ENCODE measurements at places on chromosomes 2 and 18.

- DNase-seq: no peak
Observed at GRCh38 chr2:199955007-199955338, 318 bp downstream of the TYW5 start.

DNA sequence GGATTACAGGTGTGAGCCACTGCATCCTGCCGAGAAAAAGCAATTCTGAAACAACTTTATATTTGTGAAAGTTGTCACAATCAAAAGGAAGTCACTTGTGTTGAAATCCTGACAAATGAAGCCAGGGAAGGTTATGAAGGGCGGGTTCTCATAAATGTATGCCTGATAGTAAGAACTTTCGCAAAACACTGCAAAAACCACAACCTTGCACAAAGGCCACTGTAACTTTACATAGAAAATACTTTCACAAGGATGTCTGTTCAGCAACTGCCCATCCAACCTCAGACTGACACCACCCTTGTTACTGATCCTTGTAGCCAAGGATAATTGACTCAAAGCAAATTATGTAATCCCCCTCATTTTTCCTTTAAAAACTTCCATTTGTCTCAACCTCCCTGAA lies 90.6 kb downstream of the SLC4A3 start:
- DNase-seq: no peak

GRCh38 chr2:66273933-66274490 lies 160.9 kb upstream of the MEIS1 start:
- no peak for DNase-seq

DNA sequence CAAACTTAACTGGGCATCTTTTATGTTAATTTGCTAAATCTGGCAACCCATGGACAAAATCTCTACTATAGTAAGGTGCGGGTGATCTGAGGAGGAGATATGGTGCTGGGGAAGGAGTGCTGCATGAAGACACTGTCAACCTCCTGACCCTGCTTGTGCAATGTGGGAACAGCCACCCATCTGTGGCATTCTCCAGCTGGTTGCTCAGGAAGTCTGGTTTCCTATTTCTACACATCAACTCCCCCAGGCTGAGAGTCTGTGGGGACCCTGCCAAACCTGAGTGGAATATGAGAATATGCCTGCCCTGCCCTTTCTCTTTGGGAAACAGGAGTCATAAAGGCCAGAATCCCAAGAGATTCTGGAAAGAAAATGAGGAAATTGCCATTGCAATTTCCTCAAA lies 60.1 kb upstream of the PAX3 start:
- DNase-seq: no peak

GRCh38 chr18:80229766-80230745 lies 17.3 kb downstream of the PARD6G start:
- DNase-seq: no peak

- DNase-seq: no peak
Observed at GRCh38 chr2:16413285-16413684, 252.3 kb downstream of the CYRIA start.

DNA sequence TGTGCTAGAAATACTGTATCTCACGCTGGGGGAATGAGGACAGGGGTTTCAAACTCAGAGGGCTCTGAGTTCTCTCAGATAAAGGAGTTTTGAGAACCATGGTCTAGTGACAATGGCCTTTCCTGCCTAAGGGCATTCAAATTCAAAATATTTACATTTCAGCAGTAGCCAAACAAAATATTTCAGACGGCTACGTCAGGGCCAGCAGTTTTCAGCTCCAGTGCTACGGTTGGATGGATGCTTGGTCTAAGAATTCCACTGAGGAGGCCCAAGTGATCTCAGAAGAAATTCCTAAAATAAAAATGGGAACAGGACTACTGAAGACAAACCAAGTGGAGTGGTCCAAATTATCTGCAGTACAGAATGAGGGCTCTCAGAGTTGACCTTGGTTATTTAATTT lies 41.1 kb upstream of the SCG2 start:
- no peak for DNase-seq

DNA sequence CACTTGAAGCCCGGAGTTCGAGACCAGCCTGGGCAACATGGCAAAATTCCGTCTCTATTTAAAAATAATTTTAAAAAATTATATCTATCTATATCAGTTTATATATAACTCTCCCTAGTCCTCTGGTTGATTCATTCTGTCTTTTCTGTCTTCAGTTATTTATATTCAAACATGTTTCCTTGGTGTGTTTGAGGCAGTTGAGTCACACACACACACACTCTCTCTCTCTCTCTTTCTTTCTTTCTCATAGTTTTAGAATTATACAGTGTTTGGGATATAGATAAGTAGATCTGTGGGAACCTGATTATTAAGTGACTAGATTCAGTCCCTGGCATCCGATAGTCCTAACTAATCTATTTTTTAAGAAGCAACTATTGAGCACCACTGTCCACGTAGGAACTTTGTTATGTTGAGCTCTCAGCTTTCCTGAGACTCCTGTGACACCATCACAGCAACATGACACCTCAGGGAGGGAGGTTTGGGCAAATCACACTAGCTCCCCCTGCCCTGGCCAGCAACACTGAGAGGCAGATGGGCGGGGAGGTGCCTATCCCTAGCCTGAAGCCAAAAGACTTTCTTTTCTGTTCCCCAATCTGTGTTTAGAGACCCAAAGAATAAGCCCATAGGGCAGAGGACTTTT lies 482.7 kb downstream of the DLGAP1 start:
- no peak for DNase-seq

- no peak for DNase-seq
Observed at GRCh38 chr2:135980434-135981079, 4.9 kb downstream of the DARS1 start.

DNA sequence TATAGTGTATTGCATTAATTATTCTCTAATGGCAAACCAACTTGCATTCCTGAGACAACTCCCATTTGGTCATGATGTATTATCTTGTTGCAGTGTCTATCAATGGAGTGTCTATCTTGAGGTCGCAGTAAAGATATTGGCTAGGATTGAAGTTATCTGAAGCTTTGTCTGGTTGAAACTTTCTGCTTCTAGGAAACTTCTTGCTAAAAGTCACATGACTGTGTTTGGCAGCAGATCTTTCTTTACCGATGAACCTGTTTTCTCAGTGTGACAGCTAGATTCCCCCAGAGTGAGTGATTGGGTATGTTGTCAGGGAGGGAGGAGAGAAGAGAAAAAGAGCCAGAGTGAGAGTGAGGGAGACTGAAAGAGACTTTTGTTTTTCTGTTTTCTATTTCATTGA lies 119.6 kb downstream of the QPCT start:
- DNase-seq: no peak

DNA sequence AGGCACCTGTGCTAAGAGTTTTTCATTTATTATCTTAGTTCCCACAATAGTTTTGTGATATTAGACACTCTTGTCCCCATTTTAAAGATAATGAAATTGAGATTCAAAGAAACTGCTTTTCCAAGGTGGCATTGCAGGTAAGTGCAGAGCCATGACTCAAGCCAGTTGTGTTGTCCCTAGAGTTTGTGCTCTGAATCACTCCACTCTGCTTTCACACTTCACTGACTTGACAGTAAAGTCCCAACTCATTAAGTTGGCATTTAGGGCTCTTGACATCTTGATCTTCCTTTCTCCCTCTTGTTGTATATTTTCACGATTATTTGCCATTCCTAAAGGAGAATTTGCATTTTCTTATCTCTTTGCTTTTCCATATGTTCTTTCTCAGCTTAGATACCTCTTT lies 114.3 kb downstream of the DIS3L2 start:
- DNase-seq: no peak

DNA sequence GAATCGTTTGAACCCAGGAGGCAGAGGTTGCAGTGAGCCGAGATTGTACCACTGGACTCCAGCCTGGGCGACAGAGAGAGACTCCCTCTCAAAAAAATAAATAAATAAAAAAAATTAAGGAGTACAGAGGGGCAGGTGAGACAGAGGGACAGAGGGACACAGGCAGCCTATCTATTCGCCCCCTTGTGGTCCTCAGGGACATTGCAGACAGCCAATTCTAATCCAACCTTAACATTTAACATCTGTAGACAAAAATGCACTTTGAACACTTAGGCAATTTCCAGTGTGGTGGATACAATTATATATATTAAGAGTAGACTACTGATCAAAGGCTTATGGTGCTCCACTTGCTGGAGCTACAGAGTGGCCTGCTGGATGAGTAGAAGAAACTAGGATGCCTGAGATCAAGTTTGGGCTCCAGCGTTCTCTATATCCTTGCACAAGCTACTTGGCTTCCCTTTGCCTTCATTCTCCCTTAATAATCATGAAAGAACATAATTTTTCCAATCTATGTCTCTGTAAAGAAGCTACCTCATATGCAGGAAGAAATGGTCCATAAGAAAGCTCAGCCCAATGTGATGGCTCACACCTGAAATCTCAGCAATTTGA lies 8.2 kb upstream of the SMARCAL1 start:
- peak; percentile 24 for DNase-seq

- no peak for DNase-seq
Observed at GRCh38 chr2:189092936-189093335, 86.6 kb downstream of the COL5A2 start.

GRCh38 chr2:130372055-130372832 lies 16.4 kb downstream of the PTPN18 start:
- peak; percentile 42 for DNase-seq
